ENCODE measurements at places on chromosomes 4 and X. TPM values are rescaled to one million over a fixed set of nuclear protein-coding genes. Genes with fewer than 3 reads are reported as not detected.

- DNase-seq, result no peak
Observed at GRCh38 chr4:137390707-137391106, 141.6 kb downstream of the PCDH18 start.

The FMR1NB gene
- total RNA-seq, result not detected

The USP26 gene
- total RNA-seq, result not detected

DNA sequence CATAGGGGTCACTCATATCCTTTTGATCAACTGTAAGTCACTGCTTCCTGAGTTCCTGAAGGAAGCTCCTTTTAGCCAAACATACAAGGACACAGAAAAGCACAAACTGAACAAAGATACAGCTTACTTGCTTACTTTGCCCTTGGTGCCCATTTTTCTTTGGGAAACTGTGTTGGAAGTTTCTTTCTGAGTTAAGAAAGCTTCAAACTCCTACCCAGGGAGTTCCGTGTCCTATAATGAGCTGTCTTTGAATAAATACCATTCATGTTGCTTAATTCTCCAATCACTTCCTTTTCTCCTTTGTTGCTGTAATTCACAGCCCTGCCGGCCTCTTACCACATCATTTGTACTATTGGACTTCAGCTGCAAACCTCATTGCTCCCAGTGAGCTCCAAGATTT, at the start of gene ADH4:
TSS of gene ADH4 (minus strand) at position 228 of the 400 bp plus-strand sequence. CDS start at position 153, 75 bp downstream.
- no peak for DNase-seq

- DNase-seq, result peak; percentile 67
Observed at GRCh38 chr4:38574559-38575333, 89.3 kb upstream of the KLF3 start.

GRCh38 chr4:143083756-143084472, 100.8 kb upstream of the USP38 start:
- no peak for DNase-seq

DNA sequence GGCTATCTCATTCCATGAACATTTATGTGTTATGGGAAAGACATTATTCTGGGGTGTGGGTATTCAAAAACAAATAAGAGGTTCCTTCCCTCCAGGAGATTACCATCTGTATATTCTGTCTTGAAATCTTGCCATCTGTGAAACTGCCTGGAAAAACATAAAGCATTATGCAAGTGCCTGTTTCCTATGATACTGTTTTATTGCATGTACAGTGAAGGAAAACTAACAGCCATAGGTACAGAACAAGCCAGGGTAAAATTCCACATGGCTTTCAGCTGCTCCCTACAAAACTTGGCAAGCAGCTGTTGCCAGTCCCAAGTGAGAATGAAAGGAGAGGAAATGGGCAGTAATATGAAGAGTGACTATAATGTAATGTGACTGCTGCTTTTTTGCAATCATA, 136.0 kb downstream of the GUCY2F start:
- DNase-seq, result no peak

The LIMCH1 gene
- 50.8 TPM for total RNA-seq

The NIPAL1 gene
- 3.9 TPM for total RNA-seq

The DRD5 gene
- 2.5 TPM for total RNA-seq

The OTUD6A gene
- not detected for total RNA-seq

The CSAG1 gene
- total RNA-seq, result not detected

The SHOX gene
- 0.18 TPM for total RNA-seq

GRCh38 chr4:125011646-125012045, 299.1 kb upstream of the ANKRD50 start:
- DNase-seq, result no peak

GRCh38 chrX:48676106-48676892, 7.3 kb upstream of the WAS start:
- DNase-seq, result peak; percentile 95

DNA sequence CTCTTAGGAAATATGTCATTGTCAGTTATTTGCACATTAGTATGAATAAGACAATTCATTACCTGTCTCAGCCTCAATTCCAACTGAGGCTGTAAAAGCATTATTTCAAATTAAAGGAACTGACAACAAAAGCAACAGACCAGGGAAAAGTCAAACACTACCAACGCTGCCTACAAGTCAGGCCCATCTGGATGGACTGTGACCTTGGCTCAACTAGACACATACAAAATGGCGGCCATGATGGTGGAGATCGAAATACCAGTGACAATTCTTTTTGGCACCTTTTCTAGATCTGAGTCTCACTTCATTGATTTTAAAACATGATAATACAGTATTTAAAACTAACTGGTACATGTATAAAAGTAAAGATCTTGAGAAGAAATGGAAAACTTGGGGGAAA, 160.7 kb downstream of the DHX15 start:
- DNase-seq, result no peak

The NDST3 gene
- total RNA-seq, result 47.4 TPM

- DNase-seq, result no peak
Observed at GRCh38 chr4:140253556-140254027, 99.6 kb upstream of the MAML3 start.

GRCh38 chr4:88106205-88106604, 52.2 kb downstream of the ABCG2 start:
- no peak for DNase-seq

- DNase-seq, result no peak
Observed at GRCh38 chrX:50483283-50483682, 12.7 kb upstream of the DGKK start.

The MTNR1A gene
- total RNA-seq, result 1.8 TPM

The DAPP1 gene
- total RNA-seq, result 0.73 TPM

GRCh38 chrX:123909523-123909922, 49.7 kb downstream of the XIAP start:
- no peak for DNase-seq

The EDA2R gene
- total RNA-seq, result 1.8 TPM

- DNase-seq, result no peak
Observed at GRCh38 chr4:123597586-123597985, 201.0 kb downstream of the SPRY1 start.

The MAGEB10 gene
- total RNA-seq, result not detected

GRCh38 chr4:27692868-27693634, 832.4 kb downstream of the STIM2 start:
- no peak for DNase-seq

The DBET gene
- total RNA-seq, result not detected

DNA sequence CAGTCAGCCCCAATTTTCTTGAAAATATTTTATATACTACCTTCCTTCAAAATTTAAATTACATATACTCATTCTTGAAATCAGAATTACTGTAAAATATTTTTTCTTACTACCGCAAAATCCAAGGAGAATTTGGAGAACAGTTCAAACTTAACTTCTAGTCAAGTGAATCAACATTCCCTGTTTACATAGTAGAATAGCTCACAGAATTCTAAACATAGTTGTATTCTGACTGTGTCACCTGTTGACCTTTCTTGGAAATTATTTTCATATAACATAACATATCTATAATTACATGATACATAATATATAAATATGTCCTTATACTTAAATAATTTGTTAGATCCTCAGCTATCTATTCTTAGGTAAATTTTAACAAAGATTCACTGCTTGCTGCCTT, 31.0 kb upstream of the FGF5 start:
- no peak for DNase-seq

GRCh38 chrX:1207496-1208025, 4.9 kb downstream of the CRLF2 start:
- no peak for DNase-seq

The SSX4B gene
- total RNA-seq, result not detected

- DNase-seq, result no peak
Observed at GRCh38 chr4:72006586-72006985, 25.2 kb upstream of the NPFFR2 start.

The LUZP4 gene
- not detected for total RNA-seq

DNA sequence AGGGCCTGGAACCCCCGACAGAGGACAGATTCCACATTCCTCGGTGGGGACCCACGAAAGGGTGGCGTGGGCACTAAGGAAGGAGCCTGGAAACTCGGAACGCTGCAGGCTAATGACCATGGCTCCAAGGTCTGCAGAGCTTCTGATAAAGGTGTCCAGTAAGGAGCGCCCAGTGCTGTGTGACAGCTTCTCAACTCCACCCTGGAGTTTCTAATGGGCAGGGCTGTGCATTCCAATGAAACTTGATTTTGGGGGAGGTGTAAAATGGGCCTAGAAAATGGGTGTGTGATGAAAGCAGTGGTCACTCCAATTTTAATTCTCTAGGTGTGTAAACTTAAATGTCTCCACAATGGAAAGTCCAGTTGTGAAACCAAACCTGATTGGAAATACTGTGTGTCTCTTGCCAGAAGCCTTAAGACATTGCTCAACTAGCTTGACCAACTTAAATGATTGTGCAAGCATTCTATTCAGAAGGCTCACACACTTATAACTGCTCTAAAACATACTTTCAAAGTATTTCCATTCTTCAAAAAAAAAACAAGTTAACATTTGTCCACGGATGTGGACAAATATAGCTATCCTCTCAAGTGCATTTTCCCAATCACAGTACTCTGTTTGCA, 52.1 kb downstream of the XAGE2 start:
- DNase-seq, result no peak

- no peak for DNase-seq
Observed at GRCh38 chrX:74292808-74293123, 11.2 kb upstream of the ZCCHC13 start.

The FAM47E gene
- 7.3 TPM for total RNA-seq

DNA sequence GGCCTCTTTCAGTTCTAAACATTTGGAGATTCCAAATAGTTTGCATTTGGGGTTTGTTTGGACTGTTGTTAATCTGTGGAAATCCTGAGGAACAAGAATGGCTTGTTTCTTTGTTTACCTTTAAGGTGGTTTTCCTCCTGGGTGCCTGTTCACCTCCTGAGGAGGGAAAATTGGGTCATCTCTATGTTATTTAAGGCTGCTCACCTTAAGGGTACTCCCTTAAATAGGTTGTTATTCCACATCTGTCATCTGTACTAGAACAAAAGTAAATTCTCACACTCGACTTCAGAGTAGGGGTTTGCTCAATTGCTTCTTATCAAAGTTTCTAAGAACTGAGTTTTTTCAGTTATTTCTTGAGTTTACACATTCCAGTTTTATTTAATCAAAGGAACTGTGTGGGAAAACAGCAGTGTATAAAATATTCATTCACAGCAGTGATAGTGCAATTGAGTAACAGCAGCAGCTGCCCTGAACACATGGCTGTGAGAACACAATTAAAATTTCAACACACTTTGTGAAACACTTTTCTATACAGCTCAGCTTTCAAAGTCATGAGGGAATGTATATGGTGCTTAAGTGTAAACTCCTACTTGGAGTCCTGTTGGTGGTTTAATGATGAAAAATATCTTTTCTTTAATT, 238.5 kb upstream of the PGRMC2 start:
- DNase-seq, result no peak

The BEX1 gene
- total RNA-seq, result 67.0 TPM

DNA sequence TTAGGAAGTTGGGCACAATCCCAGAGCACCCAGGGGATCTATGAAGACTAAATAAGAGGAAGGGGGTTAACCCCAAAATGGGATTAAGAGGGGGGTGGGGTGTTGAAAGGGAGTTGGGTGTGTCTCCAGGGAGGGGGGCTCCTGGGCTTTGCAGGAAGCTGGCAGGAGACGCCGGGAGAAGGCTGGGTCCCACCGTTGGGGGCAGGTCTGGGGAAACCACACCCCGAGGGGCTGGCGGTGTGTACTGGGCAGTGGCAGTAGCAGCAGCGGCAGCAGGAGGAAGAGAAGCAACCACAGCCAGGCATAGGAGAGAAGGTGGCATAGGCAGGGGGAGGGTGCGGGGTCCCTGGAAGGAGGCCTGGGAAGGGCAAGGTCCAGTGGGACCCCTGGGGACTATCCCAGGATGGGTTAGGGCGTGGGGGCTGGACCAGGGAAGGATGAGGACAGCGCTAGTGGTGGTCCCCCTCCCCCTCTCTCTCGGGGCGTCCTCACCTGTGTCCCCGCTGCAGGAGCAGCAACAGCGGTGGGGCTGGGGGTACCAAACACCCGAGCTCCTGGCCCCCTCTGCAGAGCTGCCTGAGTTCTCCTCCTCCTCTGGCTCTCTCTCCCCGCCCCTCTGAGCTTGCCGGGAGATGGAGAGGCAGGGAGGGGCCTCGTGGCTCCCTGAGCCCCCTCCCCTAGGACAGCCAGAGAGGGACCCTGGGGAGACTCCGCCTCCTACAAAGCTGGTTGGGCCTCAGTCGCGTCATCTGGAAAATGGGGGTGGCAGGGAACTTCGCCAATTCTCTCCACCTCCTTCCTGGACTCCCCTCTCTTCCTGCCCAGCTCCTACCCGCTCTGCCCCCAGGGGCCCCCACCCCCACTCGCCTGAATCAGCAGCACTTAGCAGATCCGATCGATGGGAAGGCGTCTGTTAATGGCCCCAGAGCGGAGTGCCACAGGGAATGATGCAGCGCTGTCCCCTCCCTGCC, at the start of gene KCND1:
TSS of gene KCND1 (minus strand) at position 596 of the 971 bp plus-strand sequence. CDS start 1,573 bp downstream, outside the sequence.
- DNase-seq, result peak; percentile 40

The HSFX4 gene
- not detected for total RNA-seq

GRCh38 chr4:1236103-1236641, 12.8 kb downstream of the CTBP1 start:
- peak; percentile 56 for DNase-seq

DNA sequence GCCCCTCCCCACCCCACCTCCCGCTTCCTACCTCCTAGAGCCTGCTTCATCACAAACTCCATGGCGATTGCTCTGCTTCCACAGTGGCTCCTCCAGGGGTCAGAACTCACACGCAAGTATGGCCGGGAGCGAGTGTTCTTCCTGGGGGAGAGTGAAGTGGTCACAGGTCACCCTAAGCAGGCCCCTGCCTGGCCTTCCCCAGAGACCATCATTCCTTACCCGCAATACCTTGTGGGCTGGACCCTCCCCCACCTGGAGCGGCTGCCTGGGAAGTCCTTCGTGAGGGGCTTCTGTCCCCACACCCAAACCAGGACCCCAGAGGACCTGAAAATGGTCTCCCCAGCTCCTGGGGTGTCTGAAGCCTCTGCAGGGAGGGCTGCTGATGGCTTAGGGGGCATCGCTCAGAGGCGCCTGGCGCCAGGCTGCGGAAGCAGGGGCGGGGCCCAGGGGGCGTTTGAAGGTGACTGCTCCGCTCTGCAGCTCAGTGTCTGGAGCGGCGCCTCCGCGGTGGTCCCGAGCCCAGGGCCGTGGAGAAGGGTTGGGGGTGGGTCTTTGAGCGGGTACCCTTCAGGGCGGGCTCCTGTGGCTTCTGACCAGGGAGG, 1.4 kb downstream of the CPLX1 start:
- no peak for DNase-seq

DNA sequence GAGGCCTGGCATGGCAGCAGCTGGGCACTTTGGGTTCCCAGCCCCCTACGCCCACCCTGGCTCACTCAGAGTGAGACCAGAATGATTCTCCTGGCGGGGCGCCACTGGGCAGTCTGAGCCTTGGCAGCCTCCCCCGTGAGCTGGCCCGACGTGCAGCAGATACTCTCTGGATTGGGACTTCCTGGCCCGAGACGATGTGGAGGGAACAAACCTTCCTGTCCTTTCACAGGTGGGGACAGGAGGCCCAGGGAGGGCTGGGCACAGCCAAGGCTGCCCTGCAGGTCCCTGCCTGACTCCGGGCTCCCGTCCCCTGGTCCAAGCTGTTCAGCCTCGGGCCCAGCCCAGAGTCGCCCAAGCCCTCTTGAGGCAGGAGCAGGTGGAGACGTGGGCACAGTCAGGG, 17.9 kb upstream of the ADD1 start:
- DNase-seq, result no peak

GRCh38 chr4:148998719-148999118, 556.5 kb upstream of the NR3C2 start:
- no peak for DNase-seq

The IBSP gene
- total RNA-seq, result 0.27 TPM

The SMAD1 gene
- total RNA-seq, result 33.7 TPM
